ENCODE measurements at places on chromosomes 6 and 20. TPM values are rescaled to one million over a fixed set of nuclear protein-coding genes. Genes with fewer than 3 reads are reported as not detected.

Gene MPC1
- 35.9 TPM for total RNA-seq

Gene NKX2-4
- not detected for total RNA-seq

Gene FRS3
- total RNA-seq = 0.34 TPM

Gene ACSS2
- total RNA-seq = 47.7 TPM

Gene ID4
- total RNA-seq = 13.3 TPM

Gene MRPS18B
- total RNA-seq = 32.7 TPM

Gene SMPDL3A
- total RNA-seq = 6.0 TPM

Gene APCDD1L
- total RNA-seq = under 0.01 TPM

Gene COMMD7
- 16.1 TPM for total RNA-seq

Gene SH3BGRL2
- 12.2 TPM for total RNA-seq

Gene POU5F1
- 0.50 TPM for total RNA-seq

Gene DDO
- total RNA-seq = not detected

Gene C6orf163
- 3.2 TPM for total RNA-seq

Gene PI16
- not detected for total RNA-seq

Gene TMEM74B
- total RNA-seq = 0.36 TPM

Gene ID1
- total RNA-seq = 435 TPM

Gene FOXP4
- total RNA-seq = 3.1 TPM

Gene CST2
- total RNA-seq = not detected

Gene LHFPL5
- total RNA-seq = 0.07 TPM

Gene MC3R
- total RNA-seq = not detected

Gene GPX5
- total RNA-seq = not detected

Gene KIF25
- total RNA-seq = not detected

Gene LINC00237
- total RNA-seq = not detected

Gene PNPLA1
- total RNA-seq = 0.36 TPM

Gene ADTRP
- 25.3 TPM for total RNA-seq

Gene HLA-DQA1
- total RNA-seq = not detected

Gene FKBP1C
- total RNA-seq = 0.34 TPM

Gene ZGPAT
- total RNA-seq = 16.7 TPM

Gene HLA-DPB1
- total RNA-seq = not detected

Gene SLC32A1
- not detected for total RNA-seq

Gene CAPN11
- not detected for total RNA-seq

Gene BMP7
- total RNA-seq = not detected

Gene PRRT1
- total RNA-seq = not detected

Gene EPPIN
- total RNA-seq = not detected

Gene CCN6
- total RNA-seq = not detected

Gene PTGIS
- total RNA-seq = not detected

Gene POU3F2
- not detected for total RNA-seq

Gene ZNF337
- 24.9 TPM for total RNA-seq

Gene LY6G6D
- total RNA-seq = not detected

Gene RAD21L1
- not detected for total RNA-seq

Gene CCN5
- total RNA-seq = not detected

Gene C20orf202
- total RNA-seq = under 0.01 TPM

Gene RWDD2A
- 4.1 TPM for total RNA-seq

Gene SLC35D3
- total RNA-seq = not detected

Gene SCUBE3
- total RNA-seq = not detected

Gene PHF3
- total RNA-seq = 80.0 TPM

Gene COL9A3
- 0.14 TPM for total RNA-seq

Gene WDR46
- 84.4 TPM for total RNA-seq

Gene KAT14
- 14.0 TPM for total RNA-seq

Gene SLC25A27
- 11.7 TPM for total RNA-seq

Gene MDN1
- 36.7 TPM for total RNA-seq

Gene TINAG
- not detected for total RNA-seq

Gene ENTPD6
- total RNA-seq = 73.5 TPM

Gene EYA4
- 2.4 TPM for total RNA-seq

Gene HDAC2
- total RNA-seq = 148 TPM

Measured in nasal cavity respiratory epithelium epithelial cell of viscerocranial mucosa (primary cell).